CD4-positive, alpha-beta memory T cell (primary cell): ENCODE measurements at places on chromosomes 16 and 17.

DNA sequence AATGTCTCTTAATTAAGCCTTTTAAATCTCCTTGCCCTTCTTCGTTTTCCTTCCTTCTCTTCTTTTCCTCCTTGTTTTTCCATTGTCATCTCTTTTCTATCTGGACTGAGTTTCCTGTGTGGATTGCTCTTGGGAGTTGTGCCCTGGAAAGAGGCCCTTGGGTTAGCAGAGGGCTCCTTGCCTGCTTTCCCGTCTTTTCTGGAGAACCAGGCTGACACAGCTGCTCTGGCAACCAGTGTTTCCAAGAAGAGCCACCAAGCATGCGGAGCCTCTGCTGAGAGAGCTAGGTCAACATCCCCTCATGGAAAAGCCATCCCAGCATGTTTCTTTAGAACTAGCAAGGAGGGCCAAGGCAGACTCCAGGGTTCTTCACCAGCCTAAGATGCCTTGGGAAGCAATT lies 75.4 kb downstream of the HLF start:
- no peak for DNase-seq

DNA sequence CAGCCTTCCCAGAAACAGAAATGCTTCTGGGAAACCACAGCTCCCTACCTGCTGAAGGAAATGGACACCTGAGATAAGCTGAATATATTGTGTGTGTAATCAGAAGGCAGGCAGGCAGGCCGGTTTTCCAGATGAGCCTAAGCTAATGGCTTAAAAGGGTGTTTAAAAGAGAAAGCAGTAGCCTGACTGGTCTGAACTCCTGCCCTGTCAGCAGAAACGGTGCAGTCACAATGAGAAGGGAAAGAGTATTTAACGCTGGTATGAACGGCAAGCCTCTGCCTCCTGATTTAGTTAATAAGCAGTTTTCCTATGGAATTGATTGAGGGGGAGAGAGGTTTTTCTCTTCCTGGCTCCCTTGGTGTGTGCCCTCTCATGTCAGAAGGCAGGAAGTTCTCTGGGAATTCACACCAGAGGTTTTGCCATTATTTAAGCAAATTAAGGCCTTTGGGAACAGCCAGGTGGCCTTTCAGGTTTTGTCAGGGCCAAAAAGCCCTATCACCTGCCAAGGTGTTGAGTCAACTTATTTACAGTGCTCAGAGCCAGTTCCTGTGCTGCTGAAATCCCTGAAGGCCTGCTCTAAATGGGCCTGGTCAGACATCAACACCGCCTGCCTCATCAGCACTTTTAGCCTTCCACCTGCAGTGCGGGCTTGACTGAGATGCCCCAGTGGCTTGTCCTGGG lies 41.6 kb downstream of the CDH1 start:
- no peak for DNase-seq

DNA sequence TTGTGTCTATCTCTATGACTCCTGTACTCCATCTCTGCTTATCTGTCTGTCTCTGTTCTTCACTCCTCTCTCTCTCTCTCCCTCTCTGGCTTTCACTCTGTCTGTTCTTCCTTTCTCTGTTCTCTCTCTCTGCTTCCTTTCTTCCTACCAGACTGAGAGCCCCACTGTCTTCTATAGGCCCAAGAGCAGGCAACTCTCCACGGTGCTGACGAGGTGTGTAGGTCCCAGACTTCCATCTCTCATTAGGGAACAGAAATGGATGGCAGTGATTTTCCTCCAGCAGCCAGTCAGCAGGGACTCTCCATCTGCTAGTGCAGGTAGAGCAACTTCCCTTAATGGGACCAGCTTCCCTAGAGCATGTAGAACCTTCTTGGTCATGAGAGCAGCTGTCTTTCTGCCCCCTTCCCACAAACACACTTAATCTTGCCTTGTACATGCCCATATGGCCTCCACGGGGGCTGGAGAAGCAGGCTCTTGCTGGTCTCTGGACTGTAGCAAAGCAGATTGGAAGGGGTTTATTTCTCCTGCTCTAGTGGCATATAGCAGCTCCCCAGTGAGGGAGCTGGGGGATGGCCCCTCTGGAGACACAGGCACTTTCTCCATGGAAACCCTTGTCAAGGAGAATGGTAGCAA lies 47.8 kb upstream of the NLRP1 start:
- DNase-seq: no peak

- DNase-seq: no peak
Observed at GRCh38 chr16:57604177-57604576, 24.3 kb upstream of the ADGRG1 start.

DNA sequence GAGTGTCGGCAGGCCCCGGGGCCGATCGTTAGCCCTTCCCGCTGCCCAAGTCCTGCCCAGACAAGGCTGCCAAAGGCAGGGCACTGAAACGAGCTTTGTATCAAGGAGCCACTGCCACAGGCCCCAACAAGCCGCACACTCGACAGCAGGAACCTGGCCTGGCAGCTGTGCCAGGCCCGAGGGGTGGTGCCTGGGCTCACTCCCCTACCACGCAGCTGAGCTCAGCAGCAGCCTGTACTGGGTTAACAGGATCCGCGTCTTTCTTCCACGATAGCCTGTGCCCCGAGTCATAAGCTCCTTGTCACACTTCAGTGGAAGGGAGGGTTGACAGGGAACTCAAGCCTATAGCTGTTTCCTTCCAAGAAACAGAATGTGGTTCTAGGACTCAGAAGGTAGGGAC lies 87.9 kb downstream of the ABR start:
- no peak for DNase-seq

DNA sequence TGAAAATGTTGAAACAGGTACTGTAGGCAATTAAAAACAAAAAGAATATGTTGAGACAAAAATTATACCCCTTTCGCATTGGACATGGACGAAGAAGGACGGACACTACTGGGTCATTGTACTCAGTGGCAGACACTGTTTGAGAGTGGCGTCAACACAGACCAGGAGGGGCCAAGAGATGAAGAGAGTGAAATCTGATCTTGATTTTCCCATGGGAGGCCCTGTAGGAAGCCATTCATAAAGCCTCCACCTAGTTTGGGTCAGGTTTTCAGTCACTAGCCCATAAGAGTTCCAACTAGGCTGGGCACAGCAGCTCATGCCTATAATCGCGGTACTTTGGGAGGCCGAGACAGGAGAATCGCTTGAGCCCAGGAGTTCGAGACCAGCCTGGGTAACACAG lies 23.6 kb upstream of the SMURF2 start:
- no peak for DNase-seq

DNA sequence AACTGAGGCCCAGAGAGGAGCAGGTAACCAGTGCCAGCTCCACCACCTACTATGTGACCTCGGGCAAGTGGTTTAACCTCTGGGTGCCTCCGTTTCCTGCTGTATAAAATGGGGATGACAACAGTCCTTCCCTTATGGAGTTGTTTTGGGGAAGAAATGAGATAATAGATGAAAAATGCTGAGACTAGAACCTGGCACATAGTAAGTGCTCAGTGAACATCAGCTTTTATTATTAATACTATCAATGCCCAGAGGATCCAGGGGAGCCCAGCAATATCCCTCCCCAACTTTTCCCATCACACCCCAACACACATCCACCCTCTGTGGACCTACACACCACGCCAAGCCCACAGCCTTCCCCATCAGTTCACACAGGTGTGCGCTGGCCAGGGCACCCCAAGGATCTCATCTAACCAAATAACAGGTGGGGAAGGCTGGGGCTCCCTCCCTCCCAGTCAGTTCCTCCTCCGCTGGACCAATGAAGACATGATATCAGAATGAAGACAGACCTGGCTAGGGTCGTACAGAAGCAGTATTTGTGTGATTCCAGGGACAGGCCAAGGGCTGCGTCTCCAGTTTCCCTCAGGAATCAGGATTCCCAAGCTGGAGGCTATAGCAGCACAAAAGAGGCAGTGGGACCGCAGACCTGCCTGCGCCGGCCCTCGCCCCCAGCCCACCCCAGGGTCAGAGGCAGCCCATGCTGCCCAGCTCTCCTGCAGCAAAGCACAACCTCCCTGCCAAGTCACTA lies 1.8 kb downstream of the ATP2A3 start:
- no peak for DNase-seq

- DNase-seq: no peak
Observed at GRCh38 chr16:1505912-1506311, 12.8 kb downstream of the TELO2 start.

GRCh38 chr16:21084631-21085225 lies 65.9 kb downstream of the DNAH3 start:
- DNase-seq: no peak

DNA sequence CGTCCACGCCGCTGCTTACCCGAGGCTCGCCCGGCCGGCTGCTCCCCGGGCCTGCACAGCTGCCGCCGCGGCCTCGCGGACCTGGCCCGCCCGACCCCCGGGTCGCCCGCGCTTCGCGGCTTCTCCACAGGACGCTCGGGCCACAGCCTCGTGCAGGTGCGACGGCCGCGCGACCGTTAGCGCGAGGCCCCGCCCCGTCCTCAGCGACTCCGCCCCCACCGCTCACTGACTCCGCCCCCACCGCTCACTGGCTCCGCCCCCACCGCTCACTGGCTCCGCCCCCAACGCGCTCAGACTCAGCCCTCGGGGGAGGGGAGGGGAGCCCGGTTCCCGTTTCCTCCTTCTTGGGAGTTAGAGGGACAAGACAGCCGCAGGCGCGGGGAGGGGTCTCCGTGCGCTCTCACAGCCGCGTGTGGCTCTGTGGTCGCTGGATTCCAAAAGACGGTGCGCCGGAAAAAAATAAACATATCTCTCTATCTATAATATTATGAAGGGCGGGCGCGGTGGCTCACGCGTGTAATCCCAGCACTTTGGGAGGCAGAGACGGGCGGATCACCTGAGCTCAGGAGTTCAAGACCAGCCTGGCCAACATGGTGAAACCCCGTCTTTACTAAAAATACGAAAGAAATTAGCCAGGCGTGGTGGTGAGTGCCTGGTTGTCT lies at the start of gene MEIOB:
Gene MEIOB (minus strand): TSS at position 191 of the 662 bp plus-strand sequence. CDS start 3,989 bp downstream, outside the sequence.
- DNase-seq: no peak

DNA sequence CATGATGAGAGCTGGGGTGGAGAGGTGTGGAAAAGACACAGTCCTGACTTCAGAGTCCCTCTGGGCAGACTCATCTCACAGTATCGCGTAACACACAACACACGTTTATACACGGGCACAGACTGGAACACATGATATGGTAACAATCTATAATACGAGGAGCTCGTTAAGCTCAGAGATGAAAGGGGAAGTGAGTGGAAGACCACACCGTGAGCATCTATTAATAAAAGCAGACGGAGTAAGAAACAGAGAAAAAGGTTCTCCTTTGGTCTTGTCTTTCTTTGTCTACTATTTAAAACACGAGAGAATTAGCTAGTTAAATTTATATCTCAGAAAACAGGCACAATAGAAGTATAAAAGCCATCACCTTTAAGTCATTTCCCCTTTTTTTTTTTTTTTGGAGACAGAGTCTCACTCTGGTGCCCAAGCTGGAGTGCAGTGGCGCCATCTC lies 13.5 kb downstream of the ANKRD11 start:
- DNase-seq: no peak

DNA sequence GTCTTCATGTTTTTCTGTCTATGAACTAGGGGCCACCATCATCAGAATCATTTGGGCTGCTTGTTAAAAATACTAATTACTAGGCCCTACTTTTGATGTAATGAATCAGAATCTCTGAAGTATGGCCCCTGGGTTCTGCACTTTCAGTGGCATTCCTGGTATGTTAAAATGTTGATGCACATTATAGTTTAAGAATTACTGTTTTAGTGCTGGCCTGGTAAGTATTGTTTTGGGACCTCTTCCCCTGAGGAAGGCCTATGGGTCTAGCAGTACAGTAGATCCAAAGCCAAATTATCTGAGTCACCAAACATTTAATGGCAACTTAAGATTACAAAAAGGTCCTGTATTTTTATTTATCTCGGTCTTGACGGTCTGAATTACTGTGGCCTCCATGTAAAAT lies 58.8 kb downstream of the AP2B1 start:
- no peak for DNase-seq
